ENCODE measurements at places on chromosomes 16 and 17. TPM values are rescaled to one million over a fixed set of nuclear protein-coding genes. Genes with fewer than 3 reads are reported as not detected.

DNA sequence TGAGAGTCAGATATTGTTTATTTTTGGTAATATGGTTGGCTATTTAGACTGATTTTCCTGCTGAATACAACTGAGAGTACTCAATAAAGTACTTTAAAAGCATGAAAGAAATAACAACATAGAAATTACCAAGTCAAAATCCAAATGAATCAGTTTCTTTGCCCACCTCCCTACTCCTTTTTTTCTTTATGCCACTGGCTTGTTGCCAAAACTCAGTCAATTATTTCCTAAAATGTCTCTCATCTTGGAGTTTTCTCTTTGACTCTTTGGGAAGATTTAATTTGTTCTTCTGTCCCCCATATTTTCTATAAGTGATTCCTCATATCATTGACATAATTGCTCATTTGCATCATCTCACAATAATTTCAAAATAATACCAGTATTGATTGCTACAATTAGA, 2.6 kb upstream of the OMG start:
- no peak for DNase-seq

DNA sequence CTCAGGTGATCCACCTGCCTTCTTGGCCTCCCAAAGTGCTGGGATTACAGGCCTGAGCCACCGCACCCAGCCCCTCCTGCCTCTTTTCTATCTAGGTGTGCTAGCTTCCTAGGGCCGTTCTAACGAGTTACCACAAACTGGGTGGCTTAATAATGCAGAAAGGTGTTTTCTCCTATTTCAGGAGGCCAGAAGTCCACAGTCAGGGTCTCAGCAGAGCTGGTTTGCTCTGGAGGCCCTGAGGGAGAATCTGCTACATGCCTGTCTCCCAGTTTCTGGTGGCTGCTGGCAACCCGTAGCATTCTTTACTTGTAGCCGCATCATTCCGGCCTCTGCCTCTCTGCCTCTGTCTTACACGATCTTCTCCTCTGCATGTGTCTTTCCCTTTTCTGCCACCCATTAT, 89.2 kb downstream of the NTN1 start:
- no peak for DNase-seq

- DNase-seq: no peak
These were observed 94.6 kb upstream of the PSMD7 start for GRCh38 chr16:74202009-74202408.

GRCh38 chr17:81511804-81512561, 616 bp downstream of the ACTG1 start:
- DNase-seq: no peak

GRCh38 chr17:82334622-82335394, 1.2 kb upstream of the SECTM1 start:
- DNase-seq: no peak

- DNase-seq: no peak
These were observed 56.9 kb upstream of the ACSF3 start for GRCh38 chr16:89036776-89037175.

- DNase-seq: no peak
These were observed 7.1 kb upstream of the BAIAP2 start for GRCh38 chr17:81027591-81028505.

- no peak for DNase-seq
These were observed 59.1 kb downstream of the NEUROD2 start for GRCh38 chr17:39548494-39549225.

GRCh38 chr17:81294512-81295030, 536 bp downstream of the SLC38A10 start:
- DNase-seq: no peak

Gene EIF1
- total RNA-seq: 475 TPM

Gene ADORA2B
- 5.1 TPM for total RNA-seq
